LoVo (cell line): ENCODE measurements at places on chromosomes 6 and 20.

DNA sequence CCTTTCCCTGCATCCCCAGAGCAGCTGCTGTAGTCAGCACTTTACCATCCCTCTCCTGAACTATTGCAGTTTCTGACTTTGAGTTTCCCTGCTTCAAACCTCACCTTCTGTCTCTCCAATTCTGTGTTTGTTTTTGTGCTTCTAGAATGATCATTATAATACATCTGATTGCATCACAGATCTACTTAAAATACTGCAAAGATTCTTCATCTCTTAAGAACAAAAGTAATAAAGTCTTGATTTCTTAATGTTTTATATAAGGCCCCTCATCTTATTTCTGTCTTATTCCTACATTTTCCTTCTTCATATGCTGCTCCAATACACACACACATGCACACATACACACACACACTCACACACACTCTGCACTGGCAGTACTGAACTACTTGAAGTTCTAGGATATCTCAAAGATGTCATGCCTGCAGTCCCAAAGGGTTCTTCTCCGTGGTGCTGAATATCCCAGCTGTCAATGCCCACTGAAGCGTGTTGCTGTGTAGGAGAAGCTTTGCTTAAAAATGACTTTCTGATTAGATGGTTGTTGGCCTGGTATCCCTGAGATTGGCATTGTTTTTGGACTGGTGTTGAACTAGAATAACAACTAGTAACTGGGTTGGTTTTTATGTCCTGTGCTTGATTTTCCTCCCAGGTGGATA, 97.2 kb downstream of the MAP3K4 start:
- no peak for DNase-seq

DNA sequence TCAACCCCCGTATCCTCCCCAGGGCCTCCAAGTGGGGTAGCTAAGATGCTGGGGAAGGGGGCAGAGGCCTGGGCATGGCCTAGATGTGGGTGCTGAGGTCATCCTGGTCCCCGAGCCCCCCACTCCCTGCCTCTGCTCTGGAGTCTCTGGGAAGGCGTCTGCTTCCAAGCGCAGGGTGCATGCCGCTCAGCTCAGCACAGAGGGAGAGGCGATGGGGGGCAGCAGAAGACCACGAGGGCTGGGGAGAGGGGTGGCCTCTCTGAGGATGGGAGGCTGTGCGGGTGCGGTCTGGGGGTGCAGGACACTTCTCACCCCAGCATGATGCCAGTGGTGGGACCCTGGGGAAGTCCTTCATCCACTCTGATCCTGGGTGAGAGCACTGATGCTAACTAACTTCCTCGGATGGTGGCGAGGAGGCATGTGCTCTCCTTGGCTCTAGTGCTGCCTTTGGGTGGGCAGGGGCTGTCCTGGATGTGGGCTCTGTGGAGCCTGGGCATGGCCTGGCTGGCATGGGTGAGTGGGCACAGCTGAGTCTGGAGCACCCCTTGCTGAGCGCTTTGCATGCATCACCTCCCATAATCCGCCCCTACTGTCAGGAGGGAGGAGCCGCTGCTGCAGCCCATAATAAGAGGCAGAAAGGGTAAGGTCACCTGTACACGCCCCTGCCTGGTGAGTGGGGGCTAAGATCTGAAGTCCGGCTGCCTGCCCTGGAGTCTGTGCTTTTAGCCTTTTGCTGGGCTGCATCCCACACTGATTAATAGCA, 34.7 kb downstream of the EFCAB8 start:
- no peak for DNase-seq

DNA sequence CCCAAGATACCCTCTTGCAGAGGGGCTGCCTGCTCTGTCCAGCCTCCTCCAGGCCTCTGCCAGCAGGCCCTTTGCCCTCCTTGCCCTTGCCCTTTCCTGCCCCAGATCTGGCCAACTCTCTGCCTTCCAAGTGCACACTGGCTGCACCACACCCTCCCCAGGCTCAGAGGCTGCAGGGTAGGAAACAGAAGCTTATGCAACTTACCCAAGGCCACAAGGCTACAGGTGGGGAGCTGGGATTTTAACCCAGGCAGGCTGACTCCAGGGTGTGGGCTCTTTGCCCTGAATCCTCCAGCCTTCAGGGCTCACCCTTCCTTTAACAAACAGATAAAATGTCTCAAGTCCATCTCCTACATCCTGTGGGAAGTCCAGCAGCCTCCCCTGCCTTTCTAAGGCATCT, 14.5 kb upstream of the TRAF3IP2 start:
- DNase-seq, result no peak

- DNase-seq, result no peak
These were observed 16.1 kb upstream of the SERINC3 start for GRCh38 chr20:44537993-44538392.

DNA sequence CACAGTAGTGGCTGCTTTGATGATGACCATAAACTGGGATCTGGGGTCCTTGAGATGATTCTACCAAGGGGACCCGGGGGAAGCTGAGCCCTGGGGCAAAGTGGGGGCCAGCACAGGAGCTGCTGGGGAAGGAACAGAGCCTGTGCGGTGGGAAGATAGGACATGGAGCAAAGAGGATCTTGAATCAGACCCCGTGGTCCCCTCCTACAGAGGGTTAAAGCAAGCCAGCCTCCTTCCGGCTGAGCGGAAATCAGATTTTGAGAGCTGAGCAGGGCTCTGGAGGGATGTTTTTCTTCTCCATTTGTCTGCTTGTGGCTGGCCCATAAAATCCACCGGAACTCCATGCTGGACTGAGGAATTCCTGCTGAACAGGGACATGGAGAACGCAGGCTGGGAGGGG, 10.1 kb upstream of the TCF15 start:
- no peak for DNase-seq

DNA sequence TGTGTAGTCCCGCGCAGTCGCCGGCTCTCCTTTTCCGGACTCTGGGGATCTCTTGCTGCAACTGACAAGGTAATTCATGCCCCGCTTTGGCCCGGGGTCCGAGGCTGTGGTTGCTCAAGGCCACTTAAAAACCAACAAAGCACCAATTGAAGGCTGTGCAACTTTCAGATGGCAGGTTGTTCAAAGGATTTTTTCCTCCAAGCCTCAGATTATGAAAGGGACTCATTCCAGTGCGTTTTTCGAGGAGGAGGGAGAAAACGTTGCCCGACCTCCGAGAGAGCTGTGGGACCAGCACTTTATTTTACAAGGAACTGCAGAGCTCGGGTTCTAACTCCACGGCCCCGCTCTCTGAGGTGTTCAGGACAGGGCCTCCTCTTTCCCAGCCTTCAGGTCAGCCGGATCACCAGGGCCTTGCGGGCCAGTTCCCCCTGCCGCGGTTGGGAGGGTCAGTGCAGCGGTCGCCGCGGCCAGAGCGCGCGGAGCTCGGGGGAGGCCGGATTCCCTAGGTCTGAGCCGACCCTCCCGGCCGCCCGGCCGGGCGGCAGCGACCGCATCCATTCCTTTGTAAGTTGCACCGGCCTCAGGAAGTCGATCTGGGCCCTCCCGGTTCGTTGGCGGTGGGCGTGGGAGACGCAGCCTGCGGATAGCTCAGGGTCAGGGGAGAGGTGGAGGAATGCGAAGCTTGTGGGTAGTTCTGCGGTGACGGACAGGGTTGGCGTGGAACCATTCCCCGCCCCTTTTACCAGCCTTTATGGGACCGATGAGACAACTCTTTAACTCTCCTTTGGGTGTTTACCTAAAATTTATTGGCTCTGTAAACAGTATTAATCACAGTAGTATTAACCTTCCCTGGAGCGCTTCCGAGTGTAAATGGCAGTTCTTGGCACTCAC, 1.6 kb downstream of the UTRN start:
- peak; percentile 83 for DNase-seq

DNA sequence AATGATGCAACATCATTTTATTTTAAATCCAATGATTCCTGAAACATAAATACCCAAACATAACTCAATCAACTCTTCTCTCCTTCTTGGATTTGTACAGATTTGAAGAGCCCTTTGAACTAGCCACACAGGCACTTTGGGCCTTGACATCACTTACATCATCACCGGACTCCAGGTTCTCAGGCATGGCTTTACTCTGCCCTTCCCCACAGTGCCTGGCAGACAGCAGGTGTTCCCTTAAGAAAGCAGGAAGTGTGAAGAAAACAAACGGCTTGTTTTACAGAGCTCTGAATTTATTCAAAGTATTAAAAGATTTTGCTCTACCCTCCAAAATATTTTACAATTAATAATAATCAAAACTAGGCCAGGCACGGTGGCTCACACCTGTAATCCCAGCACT, 54.8 kb upstream of the GCM1 start:
- DNase-seq, result no peak

GRCh38 chr6:155024391-155025027, 29.4 kb downstream of the TIAM2 start:
- DNase-seq, result no peak

DNA sequence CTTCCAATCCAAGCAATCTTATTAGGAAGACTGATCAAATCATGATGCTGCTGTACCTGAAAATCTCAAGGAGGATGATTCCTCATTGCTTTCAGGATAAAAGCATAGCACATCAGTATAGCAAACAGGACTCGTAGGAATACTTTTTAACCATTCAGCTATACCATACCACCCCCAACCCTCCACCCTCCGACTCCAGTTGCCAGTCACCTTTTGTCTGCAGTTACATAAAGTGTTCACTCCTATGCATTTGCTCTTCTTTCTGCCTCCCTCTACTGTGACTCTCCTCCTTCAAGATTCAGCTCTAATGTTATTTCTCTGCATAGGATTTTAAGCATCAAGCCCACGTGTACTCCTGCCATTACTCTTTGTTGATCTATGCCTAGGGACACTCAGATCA, 124.7 kb upstream of the KCNQ5 start:
- no peak for DNase-seq

GRCh38 chr6:18101873-18102272, 20.6 kb downstream of the NHLRC1 start:
- no peak for DNase-seq

GRCh38 chr6:43170417-43170930, 595 bp upstream of the SRF start:
- peak; percentile 86 for DNase-seq

DNA sequence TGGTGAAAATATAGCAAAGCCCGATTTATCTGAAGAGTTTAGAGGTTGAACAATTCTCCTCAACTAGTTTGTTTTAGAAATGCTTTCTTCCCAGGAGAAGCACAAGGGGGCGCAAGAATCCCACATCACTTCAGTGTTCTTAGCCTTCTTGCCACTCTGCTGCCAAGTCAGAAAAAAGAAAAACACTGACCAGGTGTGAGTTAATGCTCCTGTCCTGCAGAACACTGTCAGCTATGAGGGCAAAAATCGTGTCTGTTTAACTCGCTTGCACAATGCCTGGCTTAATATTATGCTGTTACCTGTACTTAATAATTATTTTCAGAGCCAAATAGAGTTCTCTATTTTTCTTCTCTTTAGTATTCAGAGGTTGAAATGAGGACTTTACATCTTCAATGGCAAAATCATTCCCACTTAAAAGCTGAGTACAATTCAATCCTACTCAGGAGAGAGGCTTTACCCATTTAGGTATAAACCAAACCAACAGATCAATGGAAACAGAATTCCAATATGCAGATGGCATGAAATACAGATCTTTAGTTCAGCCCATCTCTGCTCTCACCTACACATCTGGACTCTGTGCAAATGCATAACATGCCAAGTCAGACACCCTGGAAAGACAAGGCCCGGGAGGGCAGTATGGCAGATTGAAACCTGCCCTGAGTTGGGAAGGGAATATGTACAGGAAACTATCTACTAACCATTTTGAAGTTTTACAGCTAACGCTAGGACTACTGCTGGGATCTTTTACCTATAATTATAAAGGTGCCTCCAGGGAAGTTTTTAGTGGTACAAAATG, 71.4 kb upstream of the TULP1 start:
- DNase-seq, result peak; percentile 72
